Activated CD4-positive, CD25-positive, alpha-beta regulatory T cell (primary cell): ENCODE measurements at places on chromosomes 7 and 10.

DNA sequence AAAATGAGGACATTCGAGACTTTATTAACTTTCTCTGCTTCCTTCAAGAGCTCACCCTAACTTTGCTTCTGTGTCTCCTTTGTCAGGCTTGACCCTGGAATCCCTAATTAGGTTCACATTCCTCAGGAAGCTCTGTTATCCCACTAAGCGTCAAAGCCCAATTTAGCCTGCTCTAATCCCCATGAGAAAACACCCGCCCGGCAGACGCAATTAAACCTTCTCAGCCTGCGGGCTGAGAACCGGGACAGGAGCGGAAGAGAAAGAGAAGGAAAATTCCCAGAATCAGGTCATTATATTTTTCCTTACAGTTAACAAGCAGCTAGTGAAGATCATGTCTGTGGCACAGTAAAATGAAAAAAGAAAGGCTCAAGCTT is 93.0 kb downstream of the TNS3 start:
- DNase-seq, result no peak

DNA sequence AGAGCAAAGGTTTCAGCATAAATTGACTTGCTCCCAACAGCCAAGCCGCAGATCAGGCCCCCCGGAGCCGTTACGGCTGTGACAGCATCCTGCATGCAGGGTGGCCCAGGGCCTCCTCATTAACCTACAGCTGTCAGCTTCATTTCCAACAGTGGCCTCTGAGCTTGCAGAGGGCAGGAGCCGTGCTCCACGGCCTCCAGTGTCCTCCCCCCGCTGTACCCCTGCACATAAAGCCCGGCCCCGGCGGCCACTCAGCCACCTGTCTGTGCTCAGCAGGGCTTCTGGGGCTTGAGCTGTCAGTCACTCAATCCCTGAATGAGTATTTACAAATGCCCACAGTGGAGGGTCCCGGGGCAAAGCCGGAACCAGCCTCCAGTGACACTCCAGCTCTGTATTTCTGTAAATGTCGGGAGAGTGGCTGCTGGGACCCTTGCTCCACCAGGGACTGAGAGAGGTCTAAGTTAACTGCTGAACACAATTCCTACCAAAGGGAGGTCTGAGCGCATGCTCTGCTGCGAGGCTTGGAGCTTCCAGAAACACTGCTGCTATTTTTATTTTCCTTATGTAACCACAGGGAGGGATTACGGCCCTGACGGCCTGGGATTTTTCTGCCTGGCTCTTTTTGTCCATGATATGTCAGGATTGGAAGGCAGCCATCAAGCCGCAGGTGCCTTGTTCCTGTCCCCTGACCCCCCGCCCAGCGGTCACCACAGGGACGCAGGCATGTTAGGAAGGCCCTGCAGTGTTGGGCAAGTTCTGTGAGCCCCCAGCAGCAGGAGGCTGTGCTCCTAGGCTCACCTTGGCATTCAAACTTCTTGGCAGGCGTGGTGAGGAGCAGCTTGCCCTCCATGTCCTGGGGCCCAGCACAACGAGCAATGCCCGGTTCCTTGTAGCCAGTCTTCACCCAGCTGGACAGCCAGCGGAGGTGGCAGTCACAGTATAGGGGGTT is 165.0 kb downstream of the SLIT1 start:
- no peak for DNase-seq

GRCh38 chr10:78763651-78764395 is 304.9 kb upstream of the ZMIZ1 start:
- DNase-seq, result no peak

GRCh38 chr10:127000598-127000997 is 95.4 kb downstream of the DOCK1 start:
- DNase-seq, result no peak

DNA sequence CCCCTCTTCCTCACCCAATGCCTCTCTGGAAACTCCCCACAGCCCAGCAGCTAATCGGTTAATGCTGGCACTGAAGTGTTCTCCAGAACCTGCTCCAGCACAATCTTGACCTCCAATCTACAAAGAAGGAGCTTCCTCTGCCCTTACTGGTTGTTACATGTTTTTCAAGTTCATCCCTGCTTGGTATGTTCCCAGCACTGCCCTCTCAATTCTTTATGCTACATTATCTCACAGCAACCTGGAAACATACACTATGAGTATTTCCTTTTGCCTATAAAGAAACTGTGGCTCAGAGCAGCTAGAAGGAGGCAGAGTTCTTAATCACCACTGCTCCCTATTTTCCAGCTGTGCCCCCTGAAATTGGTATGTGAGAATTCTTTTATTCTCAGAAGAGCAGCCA is 84.1 kb upstream of the KMT2E start:
- no peak for DNase-seq

GRCh38 chr10:60465801-60466200 is 76.1 kb upstream of the ANK3 start:
- no peak for DNase-seq

DNA sequence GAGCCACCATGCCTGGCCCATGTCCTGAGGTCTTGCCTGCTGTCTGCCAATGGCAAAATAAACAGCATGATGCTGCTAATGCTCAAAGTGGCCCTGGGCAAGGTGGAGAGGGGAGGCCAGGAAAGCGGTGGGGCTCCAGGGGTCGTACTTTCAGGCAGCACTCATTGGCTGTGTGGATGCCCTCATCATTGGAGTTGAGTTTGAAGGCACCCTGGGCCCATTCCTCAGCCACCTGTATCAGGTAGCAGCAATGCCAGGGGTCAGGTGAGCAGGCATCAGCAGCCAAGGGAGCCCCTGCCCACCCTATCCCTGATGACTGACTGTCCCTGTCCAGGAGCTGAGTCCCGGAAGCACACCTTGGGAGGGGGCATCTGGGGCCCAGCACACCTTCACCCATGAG is 902.5 kb upstream of the ZNF722 start:
- no peak for DNase-seq

DNA sequence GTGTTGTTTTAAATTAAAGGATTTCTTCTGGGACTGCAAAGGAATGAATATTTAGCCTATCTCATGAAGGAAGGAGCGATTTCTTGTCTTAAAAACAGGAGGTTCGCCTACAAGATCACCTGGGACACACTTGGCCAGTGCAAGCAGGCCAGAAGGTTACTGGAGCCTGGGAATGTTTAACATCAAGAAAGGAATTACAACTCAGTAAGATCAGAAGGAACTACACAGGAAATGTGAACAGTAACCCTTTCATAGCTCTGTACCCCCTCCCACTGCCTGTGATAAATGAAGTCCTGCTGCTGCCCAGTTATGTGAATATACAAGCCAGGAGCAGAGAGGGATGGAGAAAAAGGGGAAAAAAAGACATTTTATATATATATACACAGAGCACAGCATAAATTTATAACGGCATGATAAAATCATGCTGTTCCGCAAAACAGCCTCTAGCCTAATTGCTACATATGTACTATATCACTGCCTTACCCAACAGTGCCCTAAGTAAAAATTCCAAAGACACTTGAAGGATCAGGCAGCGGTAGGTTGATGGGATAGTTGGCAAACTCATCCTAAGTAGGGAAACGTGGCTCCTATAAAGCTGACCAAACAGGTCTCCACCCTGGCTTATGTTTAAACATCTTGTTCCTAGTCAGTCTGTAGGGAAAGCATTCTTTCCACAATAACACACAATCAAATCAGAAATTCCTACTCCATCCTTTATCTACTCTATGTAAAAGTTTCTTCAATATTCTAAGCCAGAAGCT is 63.8 kb downstream of the ZNF438 start:
- DNase-seq, result no peak

DNA sequence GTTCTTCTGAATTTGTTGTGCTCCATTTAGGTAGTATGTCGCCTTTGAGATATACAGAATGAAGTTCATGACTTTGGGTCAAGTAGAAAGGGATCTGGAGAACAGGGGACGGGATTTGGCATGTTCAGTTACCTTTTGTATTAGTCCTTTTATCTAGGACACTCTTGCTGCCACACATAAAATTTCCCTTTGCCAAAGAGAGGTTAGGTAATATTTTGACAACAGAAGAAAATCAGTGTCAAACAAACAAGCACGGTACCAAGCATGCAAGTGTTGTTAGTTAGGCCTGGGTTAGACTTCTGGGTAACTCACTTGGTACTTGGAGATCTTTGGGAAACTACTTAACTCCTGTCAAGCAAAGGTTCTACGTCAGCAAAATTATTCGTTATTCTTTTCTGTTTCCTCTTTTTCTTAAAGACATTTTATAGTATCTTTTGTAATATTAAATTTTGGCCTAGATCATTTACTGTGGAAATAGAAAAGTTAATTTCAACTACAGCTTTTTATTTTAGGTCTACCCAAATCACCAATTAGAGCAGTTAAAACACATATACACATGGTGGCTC is 116.7 kb downstream of the PLXDC2 start:
- no peak for DNase-seq

DNA sequence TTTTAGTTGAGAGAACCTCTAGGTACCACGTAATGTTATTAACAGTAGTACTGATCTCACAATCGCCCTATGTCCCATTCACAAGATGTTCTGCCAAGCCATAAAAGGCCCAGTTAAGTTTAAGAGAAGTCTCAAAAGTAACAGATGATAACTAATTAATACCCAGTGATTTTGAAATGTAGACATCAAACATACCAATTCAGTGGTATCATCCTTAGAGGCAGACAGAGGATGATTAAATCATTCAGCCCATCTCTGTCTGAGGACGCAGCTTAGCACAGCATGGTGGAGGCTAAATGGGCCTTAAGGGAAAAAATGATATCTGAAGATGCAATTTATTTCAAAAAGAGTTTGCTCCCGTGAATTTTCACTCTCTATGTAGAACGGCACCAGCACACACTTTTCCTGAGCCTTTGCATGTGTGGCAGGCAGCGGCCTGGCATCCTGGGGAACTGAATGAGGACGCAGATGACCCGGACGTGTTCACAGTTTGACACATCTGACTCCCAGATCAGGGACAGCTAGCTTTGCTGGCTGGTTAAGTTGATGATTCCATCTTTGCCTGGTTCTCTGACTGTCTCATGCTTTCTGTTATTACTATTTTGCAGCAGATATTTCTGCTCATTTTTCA is 13.4 kb downstream of the EGFR start:
- no peak for DNase-seq

DNA sequence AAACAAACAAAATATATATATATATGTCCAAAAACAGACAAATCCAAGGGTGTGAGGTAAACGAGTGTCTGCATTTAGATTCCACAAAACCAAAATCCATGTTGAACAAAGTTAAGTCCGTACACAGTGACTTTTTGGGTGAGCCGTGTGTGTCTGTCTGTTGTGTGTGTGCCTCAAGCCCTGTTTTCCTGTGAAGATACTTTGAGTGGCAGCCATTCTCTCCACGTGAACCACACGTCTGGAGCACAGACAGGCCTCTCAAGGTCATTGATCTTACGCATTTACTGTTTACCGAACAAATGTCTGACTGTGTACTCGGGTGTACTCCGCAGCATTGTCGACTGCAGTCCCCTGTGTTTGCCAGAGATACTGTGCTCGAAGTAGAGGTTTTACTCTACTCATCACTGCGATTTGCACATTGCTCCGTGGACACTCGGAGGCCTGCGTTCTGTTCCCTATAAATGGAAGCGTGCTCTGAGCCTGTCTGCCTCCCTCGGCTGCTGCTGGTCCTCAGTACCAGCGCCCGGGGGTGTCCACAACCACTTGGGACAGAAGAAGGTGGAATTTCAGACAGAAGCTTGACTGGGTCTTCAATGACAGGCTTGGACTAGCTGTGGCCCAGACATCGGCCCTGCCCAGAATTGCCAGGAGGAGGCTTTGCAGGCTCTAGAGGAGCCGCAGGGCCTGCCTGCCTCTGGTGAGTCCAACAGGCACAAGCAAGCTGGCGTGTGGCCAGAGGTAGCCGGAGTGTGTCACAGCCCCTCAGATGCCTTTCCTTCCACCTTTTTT is 22.1 kb downstream of the CYP17A1 start:
- no peak for DNase-seq

DNA sequence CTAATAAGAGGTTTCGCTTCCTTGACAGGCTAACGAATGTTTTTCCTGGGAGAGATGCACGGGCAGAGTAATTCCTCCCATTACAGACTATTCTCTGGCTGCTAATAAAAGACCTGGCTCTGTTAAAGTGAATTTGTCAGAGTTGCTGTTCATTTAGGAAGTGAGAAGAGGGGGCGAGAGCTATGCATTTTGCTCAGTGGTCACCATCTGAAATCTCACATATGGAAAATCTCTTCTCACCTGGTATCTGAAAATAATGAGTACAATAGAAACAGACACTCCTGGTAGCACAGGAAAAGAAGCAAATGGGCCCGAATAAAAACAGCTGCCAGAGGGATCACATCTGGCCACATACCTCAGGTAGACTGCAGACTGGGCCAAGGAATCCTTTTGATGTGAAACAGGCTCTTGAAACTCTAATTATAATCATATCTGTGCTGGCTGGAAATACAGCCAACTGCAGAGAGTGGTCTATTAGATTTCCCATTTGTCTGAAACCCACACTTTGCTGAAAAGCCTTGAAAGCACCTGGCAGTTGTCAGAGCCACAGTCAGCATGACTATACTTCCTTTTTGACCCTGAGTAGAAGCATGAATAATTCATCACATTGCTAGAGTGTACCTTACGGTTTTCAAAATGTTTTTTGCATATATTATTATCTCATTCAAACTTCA is 33.6 kb downstream of the AOAH start:
- DNase-seq, result no peak

DNA sequence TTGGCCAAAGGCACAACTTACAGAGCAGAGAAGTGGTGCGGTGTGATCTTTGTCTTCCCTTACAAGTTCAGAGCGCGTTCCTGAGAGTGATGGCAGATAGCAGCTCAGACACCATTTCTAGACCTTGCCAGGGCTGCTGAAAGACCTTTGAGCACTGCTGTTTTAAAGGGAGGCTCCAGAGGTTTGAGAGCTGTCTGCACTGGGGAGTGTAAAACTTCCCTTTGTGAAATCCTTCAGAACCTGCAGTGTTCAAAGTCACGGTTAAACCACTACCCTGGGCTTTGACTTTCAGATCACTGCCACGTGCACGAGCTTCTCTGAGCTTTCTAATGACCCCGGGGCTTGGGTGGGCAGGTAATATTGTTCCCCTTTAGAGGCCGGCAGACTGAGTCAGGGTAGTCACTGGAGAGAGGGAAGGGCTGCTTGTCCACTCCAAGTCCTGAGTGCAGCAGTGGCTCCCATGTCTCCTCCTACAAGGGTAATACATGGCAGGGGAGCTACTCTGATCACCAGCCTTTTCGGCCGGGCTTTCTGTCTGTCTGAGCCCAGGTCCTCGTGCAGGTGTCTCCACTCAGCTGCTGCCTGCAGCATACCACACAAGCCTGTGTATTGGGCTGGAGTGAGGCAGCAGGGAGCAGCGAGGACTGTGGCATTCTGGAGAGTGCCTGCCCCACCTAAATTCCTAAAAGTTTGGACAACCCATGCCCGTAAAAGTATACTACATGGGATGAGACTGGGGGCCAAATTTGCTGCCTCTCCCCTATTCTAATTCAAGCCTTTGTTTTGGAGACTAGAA is 63.3 kb downstream of the ZMIZ1 start:
- DNase-seq, result no peak
